Right atrium auricular region (tissue), 2 donors: ENCODE measurements at places on chromosomes 13 and 19. TPM values are rescaled to one million over a fixed set of nuclear protein-coding genes. Genes with fewer than 3 reads are reported as not detected.

DNA sequence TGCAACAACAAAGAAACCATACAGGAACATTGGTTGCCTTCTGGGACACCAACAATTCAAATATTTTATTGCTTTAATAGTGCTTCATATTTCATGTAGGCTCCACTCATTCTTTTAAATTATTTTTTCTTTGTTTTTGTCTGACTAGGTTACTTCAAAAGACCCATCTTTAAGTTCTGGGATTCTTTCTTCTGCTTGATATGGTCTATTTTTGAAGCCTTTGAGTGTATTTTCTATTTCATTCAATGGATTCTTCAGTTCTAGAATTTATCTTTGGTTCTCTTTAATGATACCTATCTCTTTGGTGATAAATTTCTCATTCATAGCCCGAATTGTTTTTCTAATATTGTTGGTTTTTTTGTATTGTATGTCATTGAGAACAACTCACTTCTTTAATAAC, 38.6 kb downstream of the IGFL3 start:
- DNase-seq: no peak
- no peaks in the 10 kb centered on the region for H3K36me3 ChIP-seq
- no peak overlapping the region for H3K27ac ChIP-seq
- H3K4me1 ChIP-seq: no peaks in the 10 kb centered on the region

GRCh38 chr13:111253365-111253872, 67.0 kb upstream of the TEX29 start:
- no peaks in the 10 kb centered on the region for H3K4me1 ChIP-seq
- DNase-seq: no peak
- H3K36me3 ChIP-seq: peaks cover 19% of the 10 kb centered on the region
- H3K4me3 ChIP-seq: no peak overlapping the region
- no peak overlapping the region for H3K27ac ChIP-seq
- no peaks in the 10 kb centered on the region for H3K27me3 ChIP-seq

Gene LILRB2
- total RNA-seq: 1.1 TPM

DNA sequence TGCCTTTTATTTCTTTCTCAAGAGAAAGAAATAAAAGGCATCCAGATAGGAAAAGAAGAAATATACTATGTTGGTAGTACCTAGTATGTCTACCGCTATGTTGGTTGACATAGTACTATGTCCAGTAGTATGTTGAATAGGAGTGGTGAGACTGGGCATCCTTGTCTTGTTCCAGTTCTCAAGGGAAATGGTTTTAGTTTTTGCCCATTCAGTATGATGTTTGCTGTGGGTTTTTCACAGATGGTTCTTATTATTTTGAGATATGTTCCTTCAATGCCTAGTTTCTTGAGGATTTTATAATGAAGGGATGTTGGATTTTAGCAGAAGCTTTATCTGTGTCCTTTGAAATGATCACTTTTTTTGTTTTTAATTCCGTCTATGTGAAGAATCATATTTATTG, 53.0 kb upstream of the CSNK1A1L start:
- no peaks in the 10 kb centered on the region for H3K27me3 ChIP-seq
- H3K4me1 ChIP-seq: no peaks in the 10 kb centered on the region
- H3K27ac ChIP-seq: no peak overlapping the region
- no peak for DNase-seq

GRCh38 chr19:7729211-7729610, 2.7 kb downstream of the CLEC4G start:
- no peak for DNase-seq
- H3K4me1 ChIP-seq: peaks cover 6% of the 10 kb centered on the region
- no peaks in the 10 kb centered on the region for H3K36me3 ChIP-seq
- H3K4me3 ChIP-seq: no peak overlapping the region

- H3K27ac ChIP-seq: no peak overlapping the region
- H3K36me3 ChIP-seq: no peaks in the 10 kb centered on the region
- no peaks in the 10 kb centered on the region for H3K27me3 ChIP-seq
- no peak overlapping the region for H3K4me3 ChIP-seq
These were observed 861.9 kb downstream of the GPC5 start for GRCh38 chr13:92260363-92260762.
